AG20443 (cell line): ENCODE measurements at places on chromosomes 5 and 9.

DNA sequence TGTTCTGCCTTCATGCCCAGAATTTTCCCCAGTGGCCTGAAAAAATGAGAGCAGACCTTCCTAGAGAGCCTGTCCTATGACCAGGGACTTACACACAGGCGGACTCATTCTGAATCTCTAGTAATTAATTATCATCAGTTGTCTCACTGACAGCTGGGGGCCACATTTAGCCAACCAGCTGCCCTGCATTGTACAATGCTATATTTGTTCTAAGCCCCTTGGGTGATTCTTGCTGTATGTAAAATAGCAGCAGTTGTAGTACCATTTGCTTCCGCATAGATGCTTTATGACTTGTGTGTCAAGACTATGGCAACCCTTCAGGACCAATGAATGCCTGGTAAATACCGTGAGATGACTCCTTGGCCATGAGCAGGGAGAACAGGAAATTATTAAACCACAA is 415.4 kb upstream of the SEMA6A start:
- no peak for DNase-seq

DNA sequence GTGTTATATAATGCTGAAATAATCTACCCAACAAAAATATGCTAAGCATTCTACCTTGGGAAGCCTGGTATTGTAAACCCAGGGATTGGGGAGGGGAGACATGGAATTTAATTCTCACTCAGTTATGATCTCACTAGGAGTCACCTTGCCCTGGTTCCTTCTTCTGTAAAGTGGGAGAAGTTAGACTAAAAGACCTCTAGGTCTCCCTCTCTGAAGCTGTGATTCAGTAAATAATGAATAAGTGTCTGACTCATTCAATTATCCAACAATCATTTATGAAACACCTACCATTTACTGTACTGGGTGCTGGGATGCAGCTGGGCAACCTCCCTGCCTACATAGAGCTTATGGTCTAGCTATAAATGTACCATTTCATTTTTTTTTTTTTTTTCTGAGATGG is 20.2 kb upstream of the SPARC start:
- DNase-seq = no peak

DNA sequence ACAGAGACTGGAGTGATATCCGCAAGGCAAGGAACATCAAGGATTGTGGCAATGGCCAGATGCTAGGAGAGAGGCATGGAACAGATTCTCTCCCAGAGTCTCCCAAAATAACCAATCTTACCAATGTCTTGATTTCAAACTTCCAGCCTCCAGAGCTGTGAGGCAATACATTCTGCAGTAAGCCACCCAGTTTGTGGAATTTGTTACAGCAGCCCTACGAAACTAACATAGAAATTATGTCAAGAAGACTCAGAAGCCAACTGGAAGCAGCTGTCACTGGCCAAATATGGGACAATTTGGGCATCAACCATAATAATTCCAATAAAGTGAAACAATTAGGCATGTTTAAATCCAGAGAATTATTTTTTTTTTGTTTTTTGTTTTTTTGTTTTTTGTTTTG is 271.1 kb downstream of the NDUFS4 start:
- DNase-seq = no peak

GRCh38 chr5:115388240-115388639 is 91.8 kb upstream of the CCDC112 start:
- no peak for DNase-seq

- no peak for DNase-seq
Measured at GRCh38 chr9:130981756-130982137, 27.2 kb upstream of the LAMC3 start.
